ENCODE measurements at places on chromosomes 2 and 18.

- DNase-seq, result no peak
These were observed 22.3 kb downstream of the PECR start for GRCh38 chr2:216059233-216059834.

- no peak for DNase-seq
These were observed 1.2 kb upstream of the PRELID3A start for GRCh38 chr18:12406371-12407111.

DNA sequence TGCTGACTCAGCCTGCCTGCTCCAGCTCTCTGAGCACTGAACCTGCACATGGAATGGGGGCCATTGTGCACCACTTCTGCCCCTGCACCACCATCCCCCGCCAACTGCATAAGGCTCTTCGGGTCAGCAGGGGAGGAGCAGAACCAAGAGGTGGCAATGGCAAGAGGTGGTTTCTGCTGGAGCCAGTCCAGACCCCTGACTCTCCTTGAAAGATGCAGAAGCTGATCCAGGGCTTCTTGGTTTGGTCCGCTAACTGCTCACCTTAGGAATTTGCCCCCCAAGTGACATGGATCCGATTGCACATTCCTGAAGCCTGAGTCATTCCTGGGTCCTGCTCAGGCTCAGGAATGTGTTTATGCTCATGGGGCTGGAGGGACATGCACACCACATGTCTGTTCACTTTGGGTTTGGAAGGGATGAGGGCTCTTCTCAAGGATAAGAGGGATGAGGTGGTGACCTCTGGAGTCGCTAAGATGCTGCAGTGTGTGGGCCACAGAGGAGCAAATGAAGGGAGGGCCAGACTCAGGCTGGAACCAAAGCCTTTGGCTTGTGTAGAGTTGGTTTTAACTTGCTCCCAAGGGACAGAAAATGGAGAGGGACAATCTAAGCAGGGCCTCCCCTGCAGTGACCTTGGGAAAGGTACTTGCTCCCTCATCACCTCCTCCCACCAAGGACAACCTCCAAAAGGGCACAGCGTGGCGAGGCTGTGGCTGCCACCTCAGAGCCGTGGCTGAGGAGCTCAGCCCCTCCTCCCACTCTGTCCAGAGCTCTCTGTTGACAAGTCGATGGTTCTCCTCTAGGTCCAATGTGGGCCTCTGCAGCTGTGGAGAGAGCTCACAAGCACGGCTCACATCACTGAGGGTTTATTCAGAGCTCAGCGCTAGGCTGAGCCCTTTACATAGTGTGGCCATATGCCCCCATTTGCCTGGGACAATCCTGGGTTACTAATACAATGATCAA lies 66.2 kb downstream of the HS1BP3 start:
- DNase-seq, result no peak

DNA sequence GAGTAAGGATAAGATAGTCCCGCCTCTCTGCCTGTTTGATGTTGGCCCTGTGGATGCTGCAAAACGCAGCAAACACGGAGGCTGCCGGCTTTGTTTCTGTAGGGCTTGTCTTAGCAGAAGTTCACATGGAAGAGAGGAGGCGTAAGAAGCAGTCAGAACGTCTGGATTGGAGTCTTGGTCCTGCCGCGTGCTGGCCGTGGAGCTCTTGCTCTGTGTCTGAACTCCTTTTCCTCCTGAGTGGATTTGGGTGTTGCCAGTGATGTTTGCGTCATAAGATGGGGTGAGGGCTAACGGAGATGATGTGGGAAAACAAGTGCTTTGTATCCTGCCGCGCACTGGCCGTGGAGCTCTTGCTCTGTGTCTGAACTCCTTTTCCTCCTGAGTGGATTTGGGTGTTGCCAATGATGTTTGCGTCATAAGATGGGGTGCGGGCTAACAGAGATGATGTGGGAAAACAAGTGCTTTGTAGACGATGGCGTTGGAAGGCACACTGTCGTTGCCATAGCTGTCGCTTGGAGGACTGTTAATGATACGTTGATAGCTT lies 240.9 kb downstream of the AGAP1 start:
- no peak for DNase-seq

GRCh38 chr18:59376351-59376935 lies 17.4 kb upstream of the LMAN1 start:
- DNase-seq, result no peak
